ENCODE measurements at places on chromosomes 6 and 20. TPM values are rescaled to one million over a fixed set of nuclear protein-coding genes. Genes with fewer than 3 reads are reported as not detected.

SNX5 gene
- 104 TPM for total RNA-seq

DNA sequence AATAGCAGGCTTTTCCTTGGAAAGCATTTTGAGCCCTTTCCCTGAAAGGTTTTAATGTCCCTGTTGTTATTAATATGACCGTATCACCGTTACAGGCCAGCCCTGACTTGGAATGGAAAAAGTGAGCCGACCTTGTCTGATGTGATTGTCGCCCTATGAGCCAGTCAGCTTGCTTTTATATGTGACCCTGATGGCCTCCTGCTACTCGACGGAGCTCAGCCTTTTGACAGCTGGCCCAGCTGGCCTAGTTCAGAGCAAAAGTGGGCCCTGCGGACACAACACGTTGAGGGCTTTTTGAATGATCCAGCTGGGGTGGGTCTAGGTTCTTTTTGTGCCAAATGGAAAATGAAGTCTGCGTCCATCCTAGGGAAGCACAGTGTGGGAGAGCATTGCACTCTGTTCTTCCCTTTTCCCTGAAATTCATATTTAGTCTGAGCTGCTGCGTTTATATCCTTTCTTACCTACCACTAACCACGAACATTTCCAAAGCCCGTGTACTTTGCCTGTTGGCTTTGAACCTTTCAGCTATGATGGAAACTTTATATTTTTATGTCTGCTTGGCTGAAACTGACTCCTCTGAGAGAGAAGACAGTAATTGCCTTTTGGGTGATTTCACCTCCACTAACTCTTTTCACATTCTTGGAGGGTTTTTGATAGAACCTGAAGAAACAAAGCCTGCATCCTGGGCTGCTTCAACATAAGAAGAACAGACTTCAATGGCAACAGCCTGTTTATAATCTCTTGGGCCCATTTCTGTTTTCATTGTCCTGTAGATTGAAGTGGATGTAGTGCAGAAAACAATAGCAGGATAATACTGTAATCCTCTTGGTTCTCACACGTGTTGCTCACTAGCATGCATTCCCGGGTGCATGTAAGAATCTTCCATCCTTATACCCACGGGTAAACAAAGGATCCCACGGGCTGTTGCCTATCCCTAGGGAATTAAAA, 121.8 kb upstream of the HDGFL1 start:
- DNase-seq: no peak
- no peaks in the 10 kb centered on the region for H3K27me3 ChIP-seq
- no peaks in the 10 kb centered on the region for H3K36me3 ChIP-seq
- H3K4me3 ChIP-seq: no peak overlapping the region
- H3K27ac ChIP-seq: no peak overlapping the region

PERP gene
- 69.8 TPM for total RNA-seq

GRCh38 chr6:101083533-101084175, 202.5 kb upstream of the ASCC3 start:
- no peak for DNase-seq
- H3K4me1 ChIP-seq: no peaks in the 10 kb centered on the region
- no peaks in the 10 kb centered on the region for H3K36me3 ChIP-seq
- H3K27me3 ChIP-seq: no peaks in the 10 kb centered on the region
- H3K4me3 ChIP-seq: no peak overlapping the region

GRCh38 chr20:62780696-62781095, 15.6 kb upstream of the MRGBP start:
- H3K27me3 ChIP-seq: no peaks in the 10 kb centered on the region
- H3K4me1 ChIP-seq: peaks cover 5% of the 10 kb centered on the region
- no peak overlapping the region for H3K27ac ChIP-seq
- H3K4me3 ChIP-seq: no peak overlapping the region
- H3K36me3 ChIP-seq: no peaks in the 10 kb centered on the region

DNA sequence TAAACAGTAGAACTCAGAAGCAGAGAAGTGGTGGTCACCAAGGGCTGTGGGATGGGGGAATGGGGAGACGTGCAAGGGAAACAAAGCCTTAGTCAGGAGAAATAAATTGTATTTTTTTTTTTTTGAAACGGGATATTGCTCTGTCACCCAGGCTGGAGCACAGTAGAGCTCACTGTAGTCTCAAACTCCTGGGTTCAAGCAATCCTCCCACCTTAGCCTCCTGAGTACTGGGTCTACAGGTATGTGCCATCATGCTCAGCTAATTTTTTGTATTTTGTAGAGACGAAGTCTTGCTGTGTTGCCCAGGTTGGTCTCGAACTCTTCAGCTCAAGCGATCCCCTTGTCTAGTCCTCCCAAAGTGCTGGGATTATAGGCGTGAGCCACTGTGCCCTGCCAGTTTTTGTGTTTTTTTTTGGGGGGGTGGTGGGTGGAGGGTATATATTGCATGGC, 3.4 kb downstream of the HSPA1B start:
- H3K27me3 ChIP-seq: no peaks in the 10 kb centered on the region
- no peak for DNase-seq
- H3K4me1 ChIP-seq: peaks cover 51% of the 10 kb centered on the region
- peak overlapping the region; percentile 56 for H3K4me3 ChIP-seq

- H3K27me3 ChIP-seq: no peaks in the 10 kb centered on the region
- H3K4me1 ChIP-seq: no peaks in the 10 kb centered on the region
- DNase-seq: peak; percentile 93
- no peak overlapping the region for H3K4me3 ChIP-seq
- H3K27ac ChIP-seq: no peak overlapping the region
- H3K36me3 ChIP-seq: no peaks in the 10 kb centered on the region
Measured at GRCh38 chr6:34027445-34027936, 118.4 kb downstream of the GRM4 start.

CFAP206 gene
- 2.3 TPM for total RNA-seq

GRCh38 chr20:42650191-42650746, 539.4 kb downstream of the PTPRT start:
- no peaks in the 10 kb centered on the region for H3K36me3 ChIP-seq
- no peak overlapping the region for H3K27ac ChIP-seq
- H3K27me3 ChIP-seq: no peaks in the 10 kb centered on the region
- no peak for DNase-seq
- H3K4me3 ChIP-seq: no peak overlapping the region
- no peaks in the 10 kb centered on the region for H3K4me1 ChIP-seq

DNA sequence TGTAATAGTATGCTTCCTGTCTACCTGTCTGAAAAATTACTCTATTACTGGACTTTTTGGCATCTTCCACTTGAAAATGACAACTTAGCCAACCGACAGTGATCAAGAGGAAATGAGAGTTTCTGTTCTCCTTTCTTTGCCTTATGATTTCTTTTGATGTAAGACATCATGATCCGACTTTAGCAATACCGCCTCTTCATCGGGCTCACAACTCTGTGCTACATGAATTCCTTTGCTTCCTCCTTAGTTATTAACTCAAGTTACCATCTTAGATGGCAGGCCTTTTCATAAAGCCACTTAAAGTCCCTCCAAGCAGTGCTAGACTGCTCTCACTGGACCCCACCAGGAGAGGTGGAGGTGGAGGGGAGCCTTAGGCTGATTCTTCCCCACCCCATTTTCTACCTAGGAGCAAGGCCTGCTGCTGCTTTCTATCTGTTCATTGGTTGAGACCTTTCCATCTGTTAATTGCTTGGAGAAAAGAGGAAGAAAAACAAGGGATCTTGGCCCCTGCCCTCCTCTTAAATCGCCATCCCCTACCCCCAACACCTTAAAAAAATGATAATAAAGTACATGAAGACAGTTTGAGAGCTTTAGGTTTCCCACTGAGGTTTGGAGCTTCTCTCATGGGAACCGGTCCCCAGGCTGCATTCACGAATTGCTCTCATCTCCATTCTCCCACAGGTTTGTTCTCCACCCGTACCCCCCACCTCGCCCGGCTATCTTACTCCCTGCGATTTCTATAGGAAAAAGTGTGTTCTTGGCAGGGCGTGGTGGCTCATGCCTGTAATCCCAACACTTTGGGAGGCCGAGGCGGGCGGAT, 21.6 kb upstream of the MCM3 start:
- no peaks in the 10 kb centered on the region for H3K36me3 ChIP-seq
- no peak overlapping the region for H3K4me3 ChIP-seq
- H3K27me3 ChIP-seq: no peaks in the 10 kb centered on the region

GRCh38 chr6:167044696-167045095, 45.5 kb downstream of the CEP43 start:
- no peak for DNase-seq
- H3K36me3 ChIP-seq: peaks cover 13% of the 10 kb centered on the region
- no peaks in the 10 kb centered on the region for H3K27me3 ChIP-seq
- no peak overlapping the region for H3K27ac ChIP-seq

DNA sequence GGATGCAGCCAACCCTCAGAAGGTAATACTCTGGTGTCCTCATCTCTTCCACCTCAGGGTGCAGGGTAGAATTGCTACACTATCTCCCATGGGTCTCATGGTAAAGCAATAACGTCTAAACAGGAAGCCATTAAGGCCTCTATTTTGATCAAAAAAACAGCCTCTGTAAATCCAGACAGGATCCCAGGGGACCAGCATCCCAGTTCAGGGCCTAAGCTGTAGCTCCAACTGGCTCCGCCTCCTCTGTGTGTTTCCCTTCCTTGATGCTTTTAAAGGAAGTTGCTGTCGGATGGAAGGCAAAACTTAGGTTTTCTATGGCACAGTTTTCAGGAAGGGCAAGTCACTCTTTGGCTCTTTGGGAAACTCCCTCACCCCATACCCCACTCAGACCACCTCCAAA, 222.0 kb downstream of the MAFB start:
- no peak overlapping the region for H3K4me3 ChIP-seq
- H3K27ac ChIP-seq: no peak overlapping the region
- peaks cover 11% of the 10 kb centered on the region for H3K4me1 ChIP-seq
- H3K36me3 ChIP-seq: no peaks in the 10 kb centered on the region
- H3K27me3 ChIP-seq: no peaks in the 10 kb centered on the region

GRCh38 chr6:12403201-12403826, 113.2 kb downstream of the EDN1 start:
- no peaks in the 10 kb centered on the region for H3K36me3 ChIP-seq
- H3K4me1 ChIP-seq: no peaks in the 10 kb centered on the region
- H3K27me3 ChIP-seq: no peaks in the 10 kb centered on the region
- H3K4me3 ChIP-seq: no peak overlapping the region
- peak overlapping the region; percentile 57 for H3K27ac ChIP-seq

EMILIN3 gene
- total RNA-seq: 0.06 TPM

ABRACL gene
- total RNA-seq: 10.3 TPM

FILIP1 gene
- 18.1 TPM for total RNA-seq
